ENCODE measurements at places on chromosomes 12 and 14.
A peak's percentile ranks its signal among the peaks of the same experiment; 100 is the strongest.

GRCh38 chr12:42076976-42077375 is 67.7 kb downstream of the GXYLT1 start:
- DNase-seq: no peak

- peak; percentile 16 for DNase-seq
These were observed 64.8 kb upstream of the MAX start for GRCh38 chr14:65167072-65167645.

GRCh38 chr12:123435636-123436016 is 858 bp downstream of the RILPL2 start:
- no peak for DNase-seq

DNA sequence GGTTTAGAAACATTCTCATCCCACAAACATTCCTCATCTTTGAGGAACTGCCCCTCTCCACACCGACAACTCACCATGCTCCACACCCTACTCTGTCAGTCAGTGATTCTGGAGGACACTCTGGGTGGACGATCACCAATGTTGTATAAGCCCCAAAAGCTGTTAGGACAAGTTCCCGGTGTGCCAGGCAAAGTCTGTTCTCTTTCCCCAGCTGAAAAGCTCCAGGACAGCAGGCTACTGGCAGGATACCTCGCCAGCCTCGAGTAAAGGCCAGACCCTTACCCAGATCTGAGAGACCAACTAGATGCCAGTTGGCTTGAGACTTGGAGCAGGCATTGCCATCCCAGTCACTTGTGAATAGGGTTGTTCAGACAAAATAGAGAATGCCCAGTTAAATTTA is 12.0 kb downstream of the KRT5 start:
- no peak for DNase-seq

- no peak for DNase-seq
These were observed 43.5 kb upstream of the LRIG3 start for GRCh38 chr12:58963844-58964243.

DNA sequence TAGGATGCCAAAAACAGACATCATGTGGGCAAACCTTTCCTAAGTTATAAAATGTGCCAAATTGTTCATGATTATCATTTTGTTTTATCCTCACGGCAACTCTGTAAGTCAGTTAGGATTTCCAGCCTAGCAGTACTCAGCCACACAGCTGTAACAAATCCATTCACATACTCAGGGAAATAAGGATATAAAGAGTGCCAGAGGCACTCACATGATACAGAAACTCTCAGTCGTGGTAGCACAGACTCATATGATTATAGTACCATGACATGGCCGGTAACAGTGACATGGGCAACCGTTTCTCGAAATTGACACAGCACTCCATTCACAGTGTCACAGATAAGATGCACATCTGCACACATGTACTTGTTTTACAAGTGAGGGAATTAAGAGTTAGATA is 344.2 kb downstream of the LRIG3 start:
- DNase-seq: no peak

DNA sequence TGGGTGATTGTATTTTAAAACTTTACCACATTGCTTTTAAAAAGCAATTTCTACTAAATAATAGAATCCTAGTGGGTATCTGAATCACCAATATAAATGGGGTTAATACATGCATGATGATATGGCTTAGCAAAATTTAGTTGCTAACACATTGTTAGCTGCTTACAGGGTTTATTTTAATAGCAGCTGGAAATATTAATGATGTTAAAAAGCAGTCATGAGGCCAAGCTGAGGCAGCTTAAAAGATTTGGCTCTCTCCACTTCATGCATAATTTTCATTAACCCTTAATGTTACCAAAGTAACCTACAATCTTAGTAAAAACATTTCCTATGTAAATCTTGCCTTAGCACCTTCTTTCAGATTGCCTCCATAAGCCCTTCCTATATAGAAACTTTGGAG is 49.2 kb upstream of the CNOT2 start:
- DNase-seq: no peak

DNA sequence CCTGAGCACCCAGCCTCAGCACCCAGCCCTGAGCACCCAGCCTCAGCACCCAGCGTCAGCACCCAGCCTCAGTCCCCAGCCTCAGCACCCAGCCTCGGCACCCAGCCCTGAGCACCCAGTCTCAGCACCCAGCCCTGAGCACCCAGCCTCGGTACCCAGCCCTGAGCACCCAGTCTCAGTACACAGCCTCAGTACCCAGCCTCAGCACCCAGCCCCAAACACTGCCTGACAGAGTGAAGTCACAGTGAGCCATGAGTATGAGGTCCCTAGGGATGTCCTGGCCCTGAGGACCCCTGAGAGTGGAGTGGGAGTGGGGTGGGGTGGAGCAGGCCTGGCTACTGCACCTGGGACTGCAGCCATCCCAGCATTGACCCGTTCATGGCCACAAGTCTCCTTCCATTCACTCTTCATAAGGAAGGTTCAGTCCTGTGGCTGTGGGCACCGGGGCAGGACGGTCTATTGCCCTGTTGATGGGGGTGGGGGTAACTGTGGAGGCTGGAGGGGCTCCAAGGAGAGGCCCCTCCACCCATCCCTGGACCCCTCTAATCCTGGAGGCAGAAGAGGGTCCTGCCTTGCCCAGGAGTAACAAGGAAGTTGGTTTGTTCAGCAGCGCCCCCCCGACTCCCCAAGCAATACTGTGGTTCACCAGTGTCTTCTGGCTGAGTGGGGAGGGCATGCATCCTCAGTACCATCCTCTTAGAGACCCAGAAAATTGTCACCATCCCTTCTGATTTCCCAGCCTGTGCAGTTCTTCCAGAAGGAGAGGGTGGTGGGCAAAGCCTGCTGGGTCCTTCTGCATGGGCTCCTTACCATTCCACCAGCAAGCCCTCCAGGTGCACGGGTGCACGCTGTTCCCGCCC is 140.5 kb downstream of the ADGRD1 start:
- DNase-seq: no peak

GRCh38 chr12:101356794-101357193 is 50.8 kb downstream of the ARL1 start:
- DNase-seq: no peak

DNA sequence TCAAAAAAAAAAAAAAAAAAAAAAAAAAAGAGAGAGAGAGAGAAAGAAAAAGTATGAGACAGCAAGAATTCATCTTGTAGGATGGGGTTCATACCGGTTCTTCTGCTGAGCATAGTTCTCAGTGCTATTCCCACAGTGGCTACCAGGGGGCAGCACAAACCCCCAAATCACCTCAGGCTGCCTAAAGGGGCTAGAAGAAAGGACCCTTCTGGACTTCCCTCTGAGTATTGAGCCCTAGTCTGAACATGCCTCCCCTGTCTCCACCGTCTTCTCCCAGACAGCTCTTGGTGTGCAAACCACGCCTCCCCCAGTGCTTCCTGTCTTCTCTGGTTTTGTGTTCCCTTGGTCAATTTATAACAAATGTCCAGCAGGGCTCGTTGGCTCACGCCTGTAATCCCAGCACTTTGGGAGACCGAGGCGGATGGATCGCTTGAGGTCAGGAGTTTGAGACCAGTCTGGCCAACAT is 31.3 kb upstream of the SMUG1 start:
- peak; percentile 75 for DNase-seq
